Activated naive CD4-positive, alpha-beta T cell (primary cell): ENCODE measurements at places on chromosomes 11 and 22.

- no peak for DNase-seq
Measured at GRCh38 chr22:48714231-48714630, 1113.4 kb downstream of the BRD1 start.

- DNase-seq, result no peak
Measured at GRCh38 chr22:24128021-24128420, 53.3 kb upstream of the SUSD2 start.

DNA sequence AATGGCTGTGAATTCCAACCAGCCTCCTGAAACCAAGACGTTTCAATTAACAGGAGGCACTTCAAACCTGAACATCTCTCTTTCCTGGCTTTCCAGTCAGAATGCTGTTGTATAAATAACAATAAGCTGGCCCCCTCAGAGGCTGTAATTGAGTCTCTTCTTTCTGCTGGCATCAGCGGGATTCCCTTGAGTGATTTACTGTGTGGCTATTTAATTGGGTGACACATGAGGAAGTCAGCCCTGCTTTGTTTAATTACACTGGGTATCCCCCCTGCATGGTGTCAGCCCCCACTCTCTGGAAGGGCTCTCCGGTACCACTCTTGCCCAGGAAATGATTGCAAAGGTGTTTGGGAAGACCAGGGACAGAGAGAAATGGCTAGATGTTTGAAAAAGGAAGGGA is 101.6 kb downstream of the NTM start:
- no peak for DNase-seq

DNA sequence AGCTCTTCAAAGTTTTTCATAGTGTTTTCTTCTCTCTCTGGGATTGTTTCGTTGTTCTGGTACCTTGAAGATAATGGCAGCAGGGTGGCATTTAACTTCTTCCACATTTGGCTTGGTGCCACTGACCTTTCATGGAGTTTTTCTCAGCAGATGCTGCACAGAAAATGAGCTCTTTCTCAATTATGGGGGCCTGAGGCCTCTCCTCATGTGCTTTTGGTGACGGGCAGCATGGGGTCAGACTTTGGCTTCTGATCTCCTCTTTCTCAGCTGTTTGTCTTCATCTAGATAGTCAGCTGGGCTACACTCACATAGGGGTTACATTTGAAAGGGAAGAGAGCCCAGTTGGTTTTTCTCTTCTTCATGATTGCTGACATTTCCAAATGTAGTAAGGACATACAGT is 76.3 kb downstream of the FAT3 start:
- no peak for DNase-seq

- DNase-seq, result no peak
Measured at GRCh38 chr11:72776844-72777754, 16.7 kb downstream of the STARD10 start.

DNA sequence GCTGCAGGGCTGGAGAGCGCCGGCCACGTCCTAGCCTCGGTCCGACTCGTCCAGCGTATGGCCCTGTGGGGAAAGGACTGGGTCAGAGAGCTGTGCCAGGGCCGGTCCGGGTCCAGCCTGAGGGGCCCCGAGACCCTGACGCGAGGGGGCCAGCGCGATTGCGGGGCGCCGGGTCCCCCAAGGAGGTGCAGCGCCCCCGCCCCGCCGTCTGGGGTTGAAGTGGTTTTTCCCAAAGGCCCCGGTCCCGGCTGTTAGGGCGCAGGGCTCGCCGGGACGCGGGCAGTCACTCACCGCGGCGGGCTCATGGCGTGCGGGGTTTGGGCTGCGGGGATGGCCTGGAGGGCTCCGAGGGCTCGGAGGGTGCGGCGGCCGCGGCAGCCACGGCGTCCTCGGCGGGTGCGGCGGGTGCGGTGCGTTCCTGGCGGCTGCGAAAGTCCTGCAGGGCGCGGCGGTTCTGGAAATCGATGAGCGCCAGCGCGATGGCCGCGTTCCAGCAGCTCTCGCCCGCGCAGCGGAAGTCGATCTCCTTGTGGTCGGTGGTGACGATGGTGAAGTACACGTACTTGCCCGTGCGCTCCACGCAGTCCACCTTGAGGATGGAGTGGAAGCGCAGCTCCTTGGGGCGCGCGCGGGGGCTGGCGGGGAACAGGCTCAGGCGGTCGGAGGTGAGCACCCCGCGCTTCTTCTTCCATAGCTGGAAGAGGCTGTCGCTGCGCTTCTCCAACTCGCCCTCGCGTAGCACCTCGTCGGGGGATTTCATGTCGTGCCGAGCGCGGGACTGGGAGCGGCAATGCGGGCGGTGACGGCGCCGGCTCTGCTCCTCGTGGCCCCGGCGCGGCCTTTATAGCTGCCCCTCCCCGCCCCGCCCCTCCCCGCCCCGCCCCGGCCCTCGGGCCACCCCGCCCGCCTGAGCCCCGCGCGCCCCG is at the start of gene PHLDA2:
Gene PHLDA2 (minus strand): TSS at position 816 of the 926 bp plus-strand sequence. CDS start 56 bp downstream, at position 760.
- no peak for DNase-seq

GRCh38 chr11:72141066-72141465 is 5.5 kb downstream of the FOLR3 start:
- no peak for DNase-seq

- no peak for DNase-seq
Measured at GRCh38 chr11:123211149-123211852, 16.3 kb upstream of the CLMP start.

DNA sequence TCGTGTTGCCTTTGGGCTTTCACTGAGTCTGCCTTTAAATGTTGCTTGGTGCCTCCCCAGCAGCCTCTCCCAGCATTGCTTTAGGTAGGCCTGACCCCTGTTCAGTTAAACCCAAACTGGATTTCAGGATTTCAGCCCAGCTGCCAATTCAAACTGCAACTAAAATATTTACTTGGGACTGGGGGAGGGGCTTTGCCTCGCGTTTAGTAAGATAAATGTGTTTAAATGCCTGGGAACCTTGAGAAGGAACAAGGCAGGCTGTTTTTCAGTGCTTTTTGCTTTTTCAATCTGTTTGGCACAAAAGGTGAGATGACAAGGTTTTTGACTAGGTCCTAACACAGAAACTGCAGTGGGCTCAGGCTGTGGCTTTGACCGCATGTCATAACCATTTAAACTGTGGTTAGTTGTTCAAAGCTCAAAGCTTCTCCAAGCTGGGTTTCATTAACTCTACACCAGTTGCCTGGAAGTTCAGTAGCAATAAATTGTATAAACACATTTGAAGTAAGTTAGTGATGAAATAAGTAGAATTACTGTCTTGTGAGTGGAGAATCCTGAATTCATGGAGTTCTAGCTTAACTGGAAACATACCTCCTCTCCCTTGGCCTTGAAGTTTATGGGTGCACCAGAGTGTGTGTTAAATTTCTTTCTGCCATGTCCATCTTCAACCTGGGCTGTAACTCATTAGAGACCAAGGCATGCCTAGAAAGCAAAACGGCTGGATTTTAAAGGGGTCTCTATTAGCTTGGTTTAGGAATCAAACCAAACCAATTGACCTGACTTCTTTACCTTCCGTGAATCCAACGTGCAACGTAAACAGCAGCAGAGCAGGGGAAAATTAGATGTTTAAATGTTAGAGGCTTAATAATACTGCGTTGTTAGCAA is 3.6 kb downstream of the PKNOX2 start:
- DNase-seq, result no peak

- no peak for DNase-seq
Measured at GRCh38 chr11:3950996-3951660, 95.7 kb downstream of the STIM1 start.

- no peak for DNase-seq
Measured at GRCh38 chr11:94150704-94151685, 22.4 kb downstream of the PANX1 start.

GRCh38 chr11:63443714-63444113 is 47.3 kb downstream of the PLAAT5 start:
- no peak for DNase-seq

DNA sequence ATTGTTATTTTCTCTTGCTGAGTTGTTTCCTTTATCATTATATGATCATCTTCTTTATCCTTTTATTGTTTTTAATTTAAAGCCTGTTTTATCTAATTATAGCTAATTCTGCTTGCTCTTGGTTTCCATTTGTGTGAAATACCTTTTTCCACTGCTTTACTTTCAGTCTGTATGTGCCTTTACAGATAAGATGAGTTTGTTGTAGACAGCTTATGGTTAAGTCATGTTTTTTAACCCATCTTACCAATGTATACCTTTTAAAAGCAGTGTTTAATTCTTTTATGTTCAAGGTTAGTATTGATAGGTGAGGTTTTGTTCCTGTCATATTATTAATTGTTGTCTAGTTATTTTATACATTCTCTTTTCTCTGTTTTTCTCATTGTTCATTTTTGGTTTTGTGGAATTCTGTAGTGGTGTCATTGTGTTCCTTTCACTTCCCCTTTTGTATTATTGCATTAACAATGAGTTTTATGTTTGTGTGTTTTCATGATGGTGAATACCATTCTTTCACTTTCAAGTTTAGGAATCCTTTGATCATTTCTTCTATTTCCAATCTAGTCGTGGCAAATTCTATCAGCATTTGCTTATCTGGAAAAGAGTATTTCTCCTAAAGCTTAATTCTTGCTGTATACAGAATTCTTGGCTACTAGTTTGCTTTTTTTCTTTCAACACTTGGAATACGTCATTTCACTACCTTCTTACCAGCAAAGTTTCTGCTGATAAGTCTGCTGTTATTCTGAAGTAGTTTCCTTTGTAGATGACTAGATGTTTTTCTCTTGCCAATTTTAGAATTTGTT is 21.8 kb downstream of the OR5AN1 start:
- DNase-seq, result no peak

- DNase-seq, result no peak
Measured at GRCh38 chr11:129710423-129710822, 105.2 kb upstream of the TMEM45B start.

- DNase-seq, result no peak
Measured at GRCh38 chr11:132263241-132263640, 892.8 kb downstream of the NTM start.

DNA sequence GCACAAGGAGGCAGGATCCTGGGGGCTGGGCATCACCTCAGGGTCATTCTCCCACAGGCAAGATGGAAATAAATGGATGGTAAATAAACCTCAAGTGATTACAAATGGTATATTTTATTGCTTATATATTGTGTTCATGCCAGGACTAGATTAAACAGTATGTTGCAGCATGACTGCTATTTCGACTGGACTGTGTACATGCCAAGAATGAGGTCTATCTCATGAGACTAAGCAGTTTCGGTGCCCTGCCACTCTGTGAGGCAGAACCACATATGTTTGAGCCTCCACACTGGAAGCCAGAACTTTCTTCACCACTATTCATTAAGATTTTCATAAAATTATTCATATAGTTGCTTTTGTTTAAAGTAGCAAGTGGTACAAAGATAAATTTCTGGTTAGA is 140.2 kb downstream of the DDX10 start:
- DNase-seq, result no peak

GRCh38 chr22:22392131-22392530 is 116.4 kb downstream of the ZNF280B start:
- no peak for DNase-seq

DNA sequence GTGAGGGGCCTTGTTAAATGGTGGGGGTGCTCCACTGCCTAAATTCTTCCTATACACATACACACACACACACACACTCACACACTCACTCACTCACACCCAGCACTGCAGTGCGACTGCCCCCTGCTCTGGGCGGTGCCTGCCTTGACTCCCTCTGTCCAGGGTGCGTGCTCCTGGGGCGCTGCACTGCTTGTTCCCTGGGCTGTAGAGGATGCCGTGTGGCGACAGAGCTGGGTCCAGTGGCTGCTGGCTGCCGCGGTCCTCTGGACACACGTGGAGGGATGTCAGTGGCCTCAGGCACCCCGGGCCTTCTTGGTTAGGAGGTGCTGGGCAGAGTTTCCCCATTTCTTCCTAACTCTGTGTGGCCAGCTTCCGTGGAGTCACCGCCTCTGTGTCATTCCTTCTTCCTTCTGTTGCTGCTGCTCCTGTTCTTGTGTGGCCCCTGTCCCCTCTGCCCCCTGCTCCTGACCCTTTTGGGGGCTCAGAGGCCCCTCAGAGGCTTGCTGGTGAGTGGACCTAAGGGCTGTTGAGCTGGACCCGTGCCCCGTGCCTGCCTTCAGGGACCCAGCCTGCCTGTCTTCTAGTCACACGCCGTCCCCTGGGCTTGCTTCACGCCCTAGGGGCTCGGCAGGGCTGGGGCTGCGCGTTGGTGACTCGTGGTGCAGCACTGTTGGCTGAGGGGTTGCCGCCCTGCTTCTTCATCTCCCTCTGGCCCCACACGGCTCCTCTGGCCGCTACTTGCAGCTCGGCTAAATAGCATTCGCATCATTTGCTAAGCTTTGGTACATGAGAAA is 147.0 kb downstream of the TBC1D22A start:
- no peak for DNase-seq

DNA sequence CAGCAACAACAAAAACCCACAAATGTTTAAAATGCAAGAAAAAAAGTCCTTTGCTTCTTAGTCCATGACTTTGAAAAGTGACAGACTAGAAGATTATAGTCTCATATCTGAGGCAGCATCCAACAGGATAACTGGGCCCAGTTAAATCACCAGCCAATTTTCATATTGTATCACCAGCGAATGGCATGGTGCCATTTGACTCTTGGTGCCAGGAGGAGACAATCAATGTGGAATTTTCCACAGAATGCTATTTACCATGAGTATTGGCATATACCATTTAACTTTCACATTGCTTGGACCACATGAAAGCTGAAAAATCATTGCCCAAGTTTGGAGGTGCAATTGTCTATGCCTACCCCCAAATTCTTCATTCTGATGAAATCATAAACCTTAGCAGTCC is 255.5 kb downstream of the TENM4 start:
- DNase-seq, result no peak

- DNase-seq, result no peak
Measured at GRCh38 chr11:130585545-130585944, 137.1 kb downstream of the ADAMTS15 start.

- DNase-seq, result no peak
Measured at GRCh38 chr11:70108250-70108649, 30.1 kb downstream of the ANO1 start.

DNA sequence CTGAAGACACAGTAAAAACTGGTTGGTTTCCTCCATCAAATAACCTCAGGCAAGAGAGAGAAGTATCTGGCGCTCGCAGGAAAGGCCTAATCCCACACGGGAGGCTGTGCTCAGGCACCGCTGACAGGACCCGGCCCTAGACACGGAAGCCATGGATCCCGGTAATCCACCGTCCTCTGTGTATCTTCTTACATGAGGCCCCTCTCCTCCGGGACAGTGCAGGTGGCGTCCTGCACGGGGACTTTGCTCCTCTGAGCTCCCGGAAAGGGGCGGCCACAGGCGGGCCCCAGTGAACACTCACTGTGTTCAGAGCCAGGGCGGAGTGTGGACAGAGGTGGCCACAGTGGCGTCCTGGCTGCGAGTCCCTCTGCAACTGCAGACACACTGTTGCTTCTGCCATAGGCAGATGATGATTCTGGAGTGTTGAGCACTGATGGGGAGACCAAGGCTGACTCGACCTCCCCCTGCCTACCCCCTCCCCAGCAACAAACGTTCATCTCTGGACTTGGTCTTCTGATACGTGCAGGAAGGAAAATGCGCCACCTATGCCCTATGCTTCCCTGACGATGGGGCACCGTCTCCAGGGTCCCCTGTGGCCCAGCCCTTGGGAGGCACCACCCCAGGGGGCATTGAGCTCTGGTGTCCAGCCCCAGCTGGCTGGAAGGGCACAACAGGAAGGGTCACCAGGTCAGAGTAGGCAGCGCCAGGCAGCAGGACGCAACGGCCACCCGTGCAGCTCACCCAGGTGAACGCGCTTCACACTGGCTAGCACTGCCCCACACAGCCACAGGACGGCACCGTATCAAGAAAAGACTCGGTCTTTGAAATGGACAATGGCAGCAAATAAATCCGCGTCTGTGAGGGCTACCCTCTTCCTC is 95.7 kb downstream of the TRMU start:
- no peak for DNase-seq

- no peak for DNase-seq
Measured at GRCh38 chr22:27937453-27937852, 18.4 kb upstream of the PITPNB start.

- no peak for DNase-seq
Measured at GRCh38 chr22:37215890-37216289, 3.6 kb upstream of the SSTR3 start.

GRCh38 chr11:31664129-31664528 is 147.0 kb downstream of the PAX6 start:
- DNase-seq, result no peak
